ENCODE measurements at places on chromosomes 3 and 15.

- DNase-seq = no peak
These were observed 39.7 kb upstream of the VEPH1 start for GRCh38 chr3:157542711-157543500.

- no peak for DNase-seq
These were observed 146.1 kb downstream of the SUCNR1 start for GRCh38 chr3:152019508-152019907.

DNA sequence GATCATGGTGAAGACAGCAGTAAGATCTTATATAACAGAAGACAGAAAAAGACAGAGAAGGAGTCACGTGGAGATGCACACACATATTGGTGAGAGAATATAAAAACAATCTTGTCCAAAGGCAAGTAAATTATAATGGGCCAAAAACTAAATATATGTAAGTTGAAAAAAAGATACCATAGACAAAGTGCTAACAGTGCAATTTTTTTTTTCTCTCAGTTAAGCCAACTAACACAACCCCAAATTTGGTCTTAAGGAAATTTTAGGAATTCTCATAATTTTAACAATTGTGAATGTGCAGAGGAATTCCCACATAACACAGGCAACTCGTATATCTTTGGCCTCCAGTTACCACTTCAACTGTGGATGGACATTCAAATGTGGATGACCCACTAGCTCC, 432.2 kb downstream of the SOX2 start:
- no peak for DNase-seq

GRCh38 chr3:86740751-86741150, 250.2 kb downstream of the VGLL3 start:
- DNase-seq = no peak

DNA sequence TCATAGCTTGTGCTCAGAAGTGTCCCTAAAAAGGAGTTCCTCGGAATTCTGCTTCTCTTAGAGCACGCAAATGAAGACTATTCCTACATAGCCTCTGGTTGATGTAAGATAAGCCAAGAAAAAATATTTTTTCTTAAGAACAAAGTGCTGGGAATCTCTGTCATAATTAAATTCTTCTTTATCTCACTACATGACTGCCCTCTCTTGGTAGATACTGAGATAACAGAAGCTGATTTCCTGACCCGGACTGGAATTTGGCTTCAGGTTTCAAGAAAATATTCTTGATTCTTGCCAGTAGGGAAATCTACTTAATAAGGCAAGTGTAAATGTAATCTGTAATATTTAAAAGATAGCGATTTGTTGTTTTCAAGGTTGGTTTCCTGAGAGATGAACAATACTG, 31.3 kb upstream of the SETMAR start:
- no peak for DNase-seq

GRCh38 chr15:89329329-89330084, 5.1 kb downstream of the POLG start:
- DNase-seq = no peak

DNA sequence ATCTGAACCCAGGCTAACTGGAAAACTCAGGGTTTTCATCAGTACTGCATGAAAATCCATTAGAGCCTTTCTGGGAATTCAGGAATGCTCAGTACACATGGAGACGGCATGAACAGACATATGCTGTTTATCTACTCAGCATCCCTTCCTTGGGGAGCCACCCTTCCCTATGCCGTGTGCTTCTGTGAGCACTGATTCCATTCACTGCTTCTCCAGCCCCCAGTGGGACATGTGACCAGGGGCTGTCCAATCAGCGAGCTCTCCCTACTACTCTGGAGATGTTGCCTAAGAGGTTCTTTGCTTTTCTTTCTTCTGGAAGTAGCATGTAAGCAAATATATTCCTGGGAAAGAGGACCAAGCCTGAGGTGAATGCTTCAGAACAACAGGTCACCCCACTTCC, 5.6 kb upstream of the PCOLCE2 start:
- DNase-seq = no peak

DNA sequence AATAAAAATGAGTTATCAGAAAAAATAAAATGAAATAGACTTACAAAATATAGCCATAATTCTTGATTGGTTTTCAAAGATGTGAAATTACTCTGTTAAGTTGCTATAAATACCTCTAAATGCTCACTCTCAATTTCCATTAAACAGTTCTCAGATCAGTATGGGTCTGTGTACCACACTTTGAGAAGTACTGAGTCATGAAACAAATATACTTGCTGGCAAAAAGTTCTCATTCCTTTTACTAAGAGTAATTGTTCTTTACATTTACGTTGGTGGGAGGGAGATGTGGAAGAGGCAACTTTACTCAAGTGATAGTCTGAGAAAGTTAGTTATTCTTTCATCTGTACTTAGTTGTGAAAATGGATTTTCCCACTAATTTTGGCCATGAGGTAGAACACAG, 96.3 kb downstream of the ZNF385D start:
- no peak for DNase-seq

DNA sequence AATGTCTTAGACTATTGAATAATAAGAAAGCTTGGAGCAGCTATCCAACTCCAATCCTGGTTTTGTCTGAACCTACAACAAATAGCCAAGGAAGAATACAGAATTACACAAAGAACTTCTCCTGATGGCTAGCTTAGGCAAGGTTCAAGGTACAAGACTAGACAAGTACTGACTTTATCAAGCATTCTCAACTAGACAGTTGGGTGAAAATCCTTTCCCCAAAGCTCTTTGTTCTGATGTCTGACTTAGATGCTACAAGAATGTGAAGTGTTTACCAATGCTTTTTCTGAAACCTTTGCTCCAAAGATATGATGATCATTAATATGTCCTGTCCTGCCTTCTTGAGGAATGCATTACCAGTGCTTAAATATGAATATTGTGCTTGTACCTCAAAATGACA, 113.8 kb downstream of the ANXA2 start:
- DNase-seq = no peak

Data from activated T-cell treated with anti-CD3 and anti-CD28 coated beads for 4 hours (primary cell).